ENCODE measurements at places on chromosomes 7 and 10.

GRCh38 chr7:29990931-29991330, 1.3 kb upstream of the SCRN1 start:
- DNase-seq = no peak

- no peak for DNase-seq
Measured at GRCh38 chr7:5621776-5622175, 159.7 kb downstream of the RNF216 start.

- DNase-seq = no peak
Measured at GRCh38 chr7:102312317-102312716, 25.6 kb downstream of the SH2B2 start.

DNA sequence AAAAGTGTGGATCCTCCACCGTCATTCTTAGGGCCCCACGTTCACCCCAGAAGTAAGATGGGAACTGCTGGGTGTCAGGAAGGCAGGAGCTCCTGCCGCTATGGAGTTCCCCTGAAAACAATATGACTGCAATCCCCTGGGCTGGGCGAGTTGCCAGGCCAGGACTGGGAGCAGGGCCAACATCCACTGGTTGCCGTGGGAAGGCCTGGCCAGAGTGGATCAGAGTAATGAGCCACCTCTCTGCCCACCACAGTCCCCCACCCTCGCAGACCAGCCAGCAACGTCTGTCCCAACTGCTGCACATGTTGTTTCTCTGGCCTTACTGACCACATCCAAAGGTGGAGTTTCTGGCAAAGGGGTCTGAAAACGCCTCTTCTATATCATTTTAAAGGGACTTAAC, 86.6 kb downstream of the STRA8 start:
- no peak for DNase-seq

GRCh38 chr7:74396993-74397392, 56.7 kb upstream of the GTF2IRD1 start:
- DNase-seq = no peak

DNA sequence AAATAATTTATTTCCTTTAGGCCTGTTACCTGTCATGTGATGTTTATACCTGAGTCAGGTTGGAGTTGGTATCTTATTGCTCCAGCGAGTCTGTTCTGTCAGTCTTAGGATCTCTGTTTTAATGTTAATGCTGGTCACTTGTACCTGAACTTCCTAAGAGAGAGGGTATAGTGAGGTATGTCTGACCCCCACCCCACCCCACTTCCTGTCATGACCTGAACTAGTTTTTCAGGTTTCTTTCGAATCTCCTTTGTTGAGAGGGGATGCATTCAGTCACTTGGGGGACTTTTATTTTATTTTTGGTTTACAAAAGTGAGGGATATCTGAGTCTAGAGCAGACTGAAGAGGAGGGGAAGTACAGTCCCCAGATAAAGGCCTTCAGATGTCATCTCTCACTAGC, 769.0 kb upstream of the COBL start:
- DNase-seq = no peak

- DNase-seq = no peak
Measured at GRCh38 chr10:28952523-28952922, 275.2 kb downstream of the BAMBI start.

DNA sequence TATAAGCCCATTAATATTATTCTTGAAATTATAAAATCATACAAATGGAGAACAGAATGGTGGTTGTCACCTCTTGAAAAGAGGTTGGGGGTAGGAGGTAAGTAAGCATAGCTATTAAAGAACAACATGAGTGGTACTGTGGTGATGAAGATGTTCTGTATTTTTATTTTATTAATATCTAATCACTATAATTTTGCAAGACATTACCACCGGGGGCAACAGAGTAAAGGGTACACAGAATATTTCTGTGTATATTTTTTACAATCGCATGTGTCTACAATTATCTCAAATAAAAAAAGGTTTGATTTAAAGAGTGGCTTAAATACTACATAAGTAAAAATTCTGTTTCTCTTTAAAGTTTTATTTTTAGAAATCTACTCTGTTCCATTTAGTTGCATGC, 557.8 kb downstream of the NXPH1 start:
- no peak for DNase-seq

DNA sequence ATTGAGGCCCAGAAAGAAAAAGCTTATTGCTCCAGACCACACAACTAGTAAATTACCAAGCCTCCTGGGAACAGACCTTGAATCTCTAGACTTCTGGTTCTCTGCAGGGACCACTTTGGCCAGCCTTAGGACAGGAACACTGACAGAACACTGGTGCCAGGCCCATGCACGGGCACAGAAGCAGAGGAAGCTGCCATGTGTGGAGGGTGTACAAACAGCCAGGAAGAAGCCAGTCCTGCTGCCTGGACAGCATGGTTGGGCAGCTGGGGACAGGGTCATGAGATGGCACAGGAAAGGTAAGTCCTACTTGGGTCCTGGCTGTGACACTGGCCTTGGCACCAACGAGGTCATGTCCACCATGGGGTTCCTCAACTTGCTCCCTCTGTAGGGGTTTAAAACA, 19.2 kb downstream of the MMRN2 start:
- DNase-seq = no peak

DNA sequence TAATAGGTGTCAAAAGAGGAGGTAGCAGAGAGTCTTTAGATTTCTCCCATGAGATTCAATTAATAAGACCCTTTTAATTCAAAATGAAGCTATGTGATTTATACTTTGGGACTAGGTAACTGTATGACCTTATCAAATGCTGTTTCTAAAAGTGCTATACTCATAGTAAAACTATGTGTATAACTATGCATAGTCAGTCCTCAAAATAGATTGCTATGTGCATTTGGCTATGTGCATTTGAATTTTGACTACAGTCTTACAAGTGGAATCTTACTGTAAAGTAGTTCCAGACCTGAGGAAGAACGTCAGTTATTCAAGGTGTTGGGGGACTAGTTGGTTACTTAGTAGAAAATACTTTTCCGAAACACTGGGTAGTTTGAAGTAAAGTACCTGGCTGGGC, 36.9 kb downstream of the ADD3 start:
- DNase-seq = no peak

DNA sequence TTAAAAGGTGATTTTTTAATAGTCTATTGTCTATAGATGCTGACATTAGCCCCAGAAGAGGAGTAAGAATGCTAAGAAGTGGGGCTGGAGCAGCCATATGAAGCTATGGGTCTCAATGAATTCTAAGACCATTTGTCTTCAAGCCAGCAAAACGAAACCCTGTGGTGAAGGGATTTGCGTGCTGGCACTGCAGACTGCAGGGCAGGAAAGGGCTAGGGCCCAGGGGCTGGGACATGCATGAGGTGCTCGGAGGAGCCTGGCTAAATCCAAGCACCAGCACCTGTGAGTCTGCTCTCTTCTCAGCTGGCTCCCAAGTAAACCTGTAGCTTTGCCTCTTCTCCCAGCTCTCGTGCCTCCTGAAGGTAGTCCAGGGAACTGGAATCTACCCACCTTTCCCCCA, 1.3 kb upstream of the NDST2 start:
- DNase-seq = no peak

GRCh38 chr7:155408651-155409586, 49.0 kb upstream of the EN2 start:
- DNase-seq = no peak

DNA sequence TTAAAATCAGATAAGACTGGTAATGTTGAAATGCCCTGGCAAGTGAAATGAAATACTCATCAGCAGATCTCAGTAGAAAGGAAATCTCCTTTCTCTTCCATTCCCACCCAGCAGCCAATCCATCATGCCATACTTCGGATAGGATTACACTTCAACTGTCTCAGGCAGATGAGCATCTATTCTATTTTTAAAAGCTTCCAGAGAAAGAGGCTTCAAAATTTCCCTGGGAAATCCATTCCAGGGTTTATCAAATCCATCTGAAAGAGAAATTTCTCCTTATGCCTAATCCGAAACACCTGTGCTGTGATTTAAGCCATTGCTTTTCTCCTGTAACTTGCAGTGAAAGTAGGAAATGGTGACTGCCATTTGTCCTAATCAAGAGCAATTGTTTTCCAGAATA, 60.4 kb upstream of the RAPGEF5 start:
- DNase-seq = no peak

DNA sequence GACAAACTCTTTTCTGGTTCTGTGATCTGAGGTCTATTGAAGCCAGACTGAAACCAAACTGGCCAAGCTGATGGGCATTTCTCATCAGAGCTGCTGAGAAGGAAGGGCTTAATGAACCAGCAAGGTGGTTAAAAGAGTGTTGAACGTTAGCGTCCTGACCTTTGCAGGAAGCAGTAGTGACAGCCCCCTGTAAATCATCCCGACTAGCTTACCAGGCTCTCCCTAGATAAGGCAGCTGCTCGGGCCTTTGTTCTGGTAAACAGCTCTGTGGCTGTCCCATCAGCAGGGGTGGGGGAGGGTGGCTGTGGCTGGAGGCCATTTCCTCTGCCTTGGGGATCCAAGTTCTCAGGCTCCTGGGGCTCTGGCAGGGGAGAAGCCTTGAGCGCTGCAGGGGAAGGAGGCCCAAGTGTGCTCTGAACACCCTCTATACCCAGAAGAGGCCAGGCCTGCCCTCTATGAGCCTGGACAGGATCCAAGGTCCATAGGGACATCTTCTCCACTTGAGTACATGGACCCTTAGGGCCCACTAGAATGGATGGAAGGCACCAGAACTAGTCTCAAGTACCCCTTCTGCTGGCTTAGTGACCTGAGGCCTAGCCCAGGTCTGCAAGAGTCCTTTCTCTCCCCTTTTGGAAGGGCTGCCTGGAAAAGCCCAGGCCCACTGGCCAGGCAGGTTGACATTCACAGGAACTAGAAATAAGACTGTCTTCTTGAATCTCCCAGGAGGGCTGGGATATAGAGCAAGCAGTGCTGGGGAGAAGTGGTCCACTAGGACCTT, 134.6 kb downstream of the ARHGAP22 start:
- no peak for DNase-seq

DNA sequence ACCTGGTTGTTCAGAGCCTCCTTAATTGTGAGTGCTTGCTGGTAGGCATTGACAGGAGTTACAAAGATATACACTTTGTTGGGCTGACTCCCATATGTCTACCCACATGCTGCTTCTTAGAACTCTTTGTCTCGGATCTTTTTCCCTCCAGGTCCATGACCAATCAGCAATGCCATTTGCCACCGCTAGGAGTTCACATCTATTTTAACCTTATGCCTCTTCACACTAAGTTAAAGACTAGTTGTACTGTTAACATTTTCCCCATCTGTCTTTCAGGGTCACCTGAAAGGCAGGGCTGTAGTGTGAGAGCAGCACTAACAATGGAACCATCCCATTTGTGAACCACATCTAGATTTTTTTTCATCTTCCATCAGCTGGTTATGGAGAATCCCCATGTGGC, 226.7 kb upstream of the NPY start:
- DNase-seq = no peak

DNA sequence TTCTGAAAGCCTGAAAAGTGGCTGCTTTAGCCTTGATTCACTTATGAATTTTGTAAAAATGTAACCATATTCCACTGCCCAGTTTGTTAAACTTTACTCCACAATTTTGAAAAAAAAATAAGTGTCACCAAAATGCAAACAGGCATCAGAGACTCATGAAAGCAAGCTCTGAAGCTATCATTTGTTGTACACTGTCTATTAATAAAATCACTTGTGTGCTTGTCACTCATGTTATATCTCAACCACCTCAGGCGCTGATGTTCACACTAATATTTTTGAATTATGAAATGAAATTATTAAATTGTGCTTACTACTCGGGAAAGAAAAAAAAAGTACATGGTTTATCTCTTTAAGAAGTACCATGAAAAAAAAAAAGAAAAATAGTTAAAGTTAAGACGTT, 34.5 kb upstream of the DKK1 start:
- no peak for DNase-seq

DNA sequence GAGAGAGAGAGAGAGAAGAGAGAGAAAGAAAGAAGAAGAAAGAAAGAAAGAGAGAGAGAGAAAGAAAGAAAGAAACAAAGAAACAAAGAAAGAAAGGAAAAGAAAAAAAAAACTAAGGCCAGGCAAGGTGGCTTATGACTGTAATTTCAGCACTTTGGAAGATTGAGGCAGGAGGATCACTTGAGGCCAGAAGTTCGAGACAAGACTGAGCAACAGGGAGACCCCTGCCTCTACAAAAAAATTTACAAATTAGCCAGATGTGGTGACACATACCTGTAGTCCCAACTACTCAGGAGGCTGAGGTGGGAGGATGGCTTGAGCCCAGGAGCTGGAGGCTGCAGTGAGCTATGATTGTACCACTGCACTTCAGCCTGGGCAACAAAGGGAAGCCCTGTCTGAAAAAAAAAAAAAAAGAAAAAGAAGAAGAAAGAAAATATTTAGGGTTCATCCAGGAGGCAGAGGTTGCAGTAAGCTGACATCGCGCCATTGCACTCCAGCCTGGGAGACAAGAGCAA, 2.8 kb downstream of the SERPINE1 start:
- DNase-seq = no peak

GRCh38 chr7:48141521-48141920, 29.7 kb upstream of the ABCA13 start:
- DNase-seq = no peak

GRCh38 chr10:118978316-118978997, 51.1 kb upstream of the NANOS1 start:
- DNase-seq = no peak

DNA sequence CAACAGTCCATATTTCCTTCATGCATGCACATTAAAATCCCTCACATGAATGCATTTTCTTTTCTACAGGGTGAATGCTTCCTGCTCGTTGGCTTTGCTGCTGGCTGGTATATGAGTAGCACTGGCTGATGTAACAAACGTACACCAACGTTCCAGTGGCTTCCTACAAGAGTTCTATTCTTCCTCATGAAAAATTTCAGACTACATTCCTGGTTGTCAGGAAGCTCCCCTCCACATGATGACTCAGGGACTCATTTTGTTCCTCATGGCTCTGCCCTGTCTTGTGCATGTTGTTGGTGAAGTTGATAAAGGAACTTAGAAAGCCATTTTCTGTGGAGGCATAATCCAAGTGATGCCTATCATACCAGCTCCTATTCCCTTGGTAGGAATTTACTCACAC, 470.7 kb upstream of the KLF6 start:
- no peak for DNase-seq

DNA sequence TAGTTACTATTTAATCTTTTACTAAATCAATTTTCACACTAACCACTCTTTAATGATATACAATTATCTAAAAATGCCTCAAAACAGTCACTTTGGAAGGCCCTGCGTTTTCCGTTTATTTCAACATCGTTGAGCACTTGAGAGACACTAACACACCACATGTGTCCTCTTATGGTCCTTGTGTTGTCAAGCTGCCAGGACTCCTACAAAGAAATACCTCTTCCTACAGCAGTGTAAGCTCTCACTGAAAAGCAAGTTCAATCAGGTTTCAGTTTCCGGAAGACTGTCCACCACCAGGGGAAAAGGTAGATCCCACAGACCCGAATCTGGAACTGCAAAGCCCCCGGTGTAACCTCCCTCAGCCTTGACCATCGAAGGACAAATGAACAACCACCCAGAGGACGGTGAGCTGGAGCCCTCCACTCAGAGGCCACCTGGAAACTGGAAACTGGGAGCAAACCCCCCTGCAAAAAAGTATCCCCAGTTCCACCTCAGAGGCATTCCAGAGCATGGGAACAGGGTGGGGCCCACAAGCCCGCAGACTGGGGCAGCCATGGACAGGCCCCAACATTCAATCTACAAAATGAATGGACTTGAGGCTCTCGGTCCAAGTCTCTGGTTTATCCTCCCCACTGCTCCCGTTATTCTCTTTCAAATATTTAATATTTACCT, 37.6 kb downstream of the KCNH2 start:
- DNase-seq = no peak

GRCh38 chr7:219581-220150, 27.3 kb downstream of the FAM20C start:
- DNase-seq = peak; percentile 84
